ENCODE measurements at places on chromosomes 11 and 22. TPM values are rescaled to one million over a fixed set of nuclear protein-coding genes. Genes with fewer than 3 reads are reported as not detected.

The SH3BP1 gene
- 4.9 TPM for total RNA-seq

The YPEL1 gene
- 1.3 TPM for total RNA-seq

The DEFB131B gene
- not detected for total RNA-seq

The TEX12 gene
- total RNA-seq = 0.13 TPM

The DEUP1 gene
- not detected for total RNA-seq

Measured in aortic smooth muscle cell (primary cell).